ENCODE measurements at places on chromosomes 12 and 14.

DNA sequence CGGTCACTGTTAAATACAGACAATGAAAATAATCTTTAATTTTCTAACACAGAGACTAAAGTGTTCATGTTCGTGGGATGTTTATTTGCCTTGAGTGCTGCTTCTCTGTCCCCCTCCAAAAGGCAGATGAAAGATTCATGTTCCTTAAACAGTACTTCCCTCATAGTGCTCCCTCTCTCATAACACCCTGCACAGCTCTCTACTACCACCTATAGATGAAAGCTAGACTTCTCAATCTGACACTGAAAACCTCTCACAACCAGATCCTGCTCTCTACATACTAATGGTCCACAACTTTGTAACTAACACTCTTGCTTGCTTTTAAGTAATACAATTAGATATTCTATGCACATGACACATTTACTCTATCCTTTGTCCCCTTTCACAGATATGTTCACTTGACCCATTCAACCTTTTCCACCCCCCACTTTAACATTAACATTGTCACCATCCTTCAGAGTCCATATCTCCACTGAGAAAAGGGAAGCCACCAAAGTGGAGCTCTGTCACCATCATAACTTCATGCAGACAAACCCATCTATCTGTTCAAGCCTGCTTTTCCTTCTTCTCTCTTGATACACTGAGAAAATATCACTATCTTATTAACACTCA is 266.4 kb upstream of the USP15 start:
- peak; percentile 15 for DNase-seq

DNA sequence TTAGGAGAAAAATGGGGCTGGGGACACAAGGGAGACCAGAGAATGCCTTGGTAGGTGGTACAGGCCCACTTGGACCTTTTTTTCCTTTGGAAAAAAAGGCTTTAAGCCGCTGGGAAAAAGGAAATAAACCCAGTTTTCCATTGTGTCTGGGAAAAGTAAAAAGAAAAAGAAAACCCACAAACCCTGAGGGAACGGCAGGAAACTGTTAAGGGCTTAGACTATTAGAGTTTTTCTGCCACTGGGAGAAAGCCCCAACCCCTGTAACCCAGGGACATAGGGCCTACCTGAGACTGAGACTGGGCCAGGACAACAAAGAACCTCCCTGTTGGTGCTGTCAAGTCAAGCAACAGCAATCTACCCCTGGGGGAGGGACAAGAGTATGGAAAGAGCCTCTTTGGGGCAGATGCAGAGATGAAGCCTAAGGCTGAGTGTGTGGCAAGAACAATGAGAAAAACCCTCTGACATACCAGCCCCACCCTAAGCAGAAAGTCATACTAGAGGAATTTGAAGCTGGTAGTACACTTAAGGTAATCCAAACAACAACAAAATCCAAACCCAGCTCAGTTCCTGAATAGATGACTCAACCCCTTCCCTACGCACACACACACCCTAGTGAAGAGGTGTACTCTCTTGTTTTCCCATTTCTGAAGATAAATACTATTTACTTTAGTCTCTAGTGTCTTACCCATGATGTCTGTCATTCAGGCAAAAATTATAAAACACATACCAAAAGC is 22.8 kb downstream of the ATF1 start:
- DNase-seq = peak; percentile 84

DNA sequence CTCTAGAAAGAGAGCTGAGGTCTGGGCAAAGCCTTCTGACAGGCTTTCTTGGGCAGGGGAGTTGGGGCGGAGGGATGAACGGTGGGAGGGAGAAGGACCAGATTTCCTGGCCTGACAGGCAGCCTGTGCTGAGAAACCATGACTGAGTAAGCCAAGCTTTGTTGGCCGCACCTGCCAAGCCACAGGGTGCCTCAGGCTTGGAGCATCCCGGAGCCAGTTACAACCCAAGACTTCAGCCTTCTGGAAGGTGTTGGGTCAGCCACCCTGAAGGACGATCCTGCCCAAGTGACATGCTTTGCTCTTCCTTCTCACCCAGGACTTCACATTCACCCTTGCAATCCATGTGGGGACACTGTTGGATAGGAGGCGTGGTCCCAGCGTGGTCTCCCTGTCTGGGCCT is 21.0 kb upstream of the AQP2 start:
- no peak for DNase-seq

GRCh38 chr14:73909681-73910080 is 23.0 kb downstream of the ZNF410 start:
- DNase-seq = no peak

- no peak for DNase-seq
Measured at GRCh38 chr12:54363618-54364017, 668 bp downstream of the GPR84 start.

GRCh38 chr12:31726575-31726974 is 2.2 kb downstream of the AMN1 start:
- no peak for DNase-seq

GRCh38 chr14:103816991-103817390 is 30.4 kb downstream of the PPP1R13B start:
- no peak for DNase-seq

DNA sequence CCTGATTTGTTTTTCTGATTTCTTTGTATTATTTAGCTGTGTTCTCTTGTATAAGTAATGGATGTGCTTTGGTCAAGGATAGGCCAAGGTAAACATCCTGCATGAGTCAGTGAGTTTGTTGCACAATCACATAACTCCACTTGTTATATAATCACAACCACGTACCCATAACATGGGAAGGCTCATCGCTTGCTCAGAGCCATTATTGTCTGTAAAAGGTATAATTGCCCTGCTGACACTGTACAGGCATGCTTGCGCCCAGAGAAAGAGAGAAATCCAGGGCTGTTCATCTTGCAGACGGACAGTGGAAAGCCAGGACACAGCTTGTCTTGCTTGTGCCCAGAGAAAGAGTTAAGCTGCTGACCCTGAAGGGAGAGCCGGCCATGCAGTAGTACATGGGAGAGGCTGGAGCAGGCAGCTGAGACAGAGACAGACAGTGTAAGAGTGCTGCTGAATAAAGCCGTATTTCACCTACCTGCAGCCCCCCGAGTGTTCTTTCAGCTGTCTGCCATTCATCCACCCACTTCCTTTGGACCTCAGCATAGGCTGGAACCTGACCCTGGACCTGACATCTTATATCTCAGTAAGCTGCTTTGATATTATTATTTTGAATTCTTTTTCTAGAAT is 174.7 kb upstream of the DAAM1 start:
- DNase-seq = no peak

GRCh38 chr14:67764496-67764895 is 51.9 kb downstream of the ZFYVE26 start:
- DNase-seq = no peak
